Sciatic nerve (tissue), 2 donors: ENCODE measurements at places on chromosomes 2 and 18.
A peak's percentile ranks its signal among the peaks of the same experiment; 100 is the strongest.

GRCh38 chr2:63000801-63001200, 49.8 kb upstream of the OTX1 start:
- DNase-seq, result no peak

DNA sequence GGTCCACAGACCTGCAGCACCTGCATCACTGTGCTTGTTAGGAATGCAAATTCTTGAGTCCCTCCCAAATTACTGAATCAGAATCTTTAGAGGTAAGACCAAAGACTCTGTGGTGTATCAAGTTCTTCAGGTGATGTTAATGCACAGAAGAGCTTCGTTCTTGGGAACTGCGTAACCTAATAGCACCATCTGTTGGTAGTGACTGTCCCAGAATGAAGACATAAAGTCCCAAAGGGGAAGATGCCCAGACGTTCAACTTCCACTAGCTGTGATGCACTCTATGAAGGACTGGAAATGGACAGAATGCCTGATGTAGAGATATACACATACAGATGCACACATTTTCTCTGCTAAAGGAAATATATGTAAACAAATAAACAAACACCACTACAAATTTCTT, 576.0 kb downstream of the LRP1B start:
- DNase-seq, result no peak

DNA sequence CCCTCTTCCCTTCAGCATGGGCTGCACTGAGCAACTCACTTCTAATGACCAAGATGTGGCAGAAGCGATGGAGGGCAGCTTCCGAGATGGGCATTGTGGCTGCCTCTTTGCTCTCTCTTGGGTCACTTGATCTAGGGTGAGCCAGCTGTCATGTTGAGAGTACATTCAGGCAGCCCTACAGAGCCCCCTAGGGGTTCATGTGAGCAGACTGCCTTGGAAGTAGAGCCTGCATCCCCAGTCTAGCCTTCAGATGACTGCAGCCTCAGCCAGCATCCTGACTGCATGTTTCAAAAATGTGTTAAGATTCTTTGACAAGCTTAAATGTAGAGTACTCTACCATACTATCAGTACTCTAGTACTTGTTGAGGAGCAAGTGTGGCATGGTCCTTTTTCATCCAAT, 143.9 kb downstream of the NCK2 start:
- no peak for DNase-seq

DNA sequence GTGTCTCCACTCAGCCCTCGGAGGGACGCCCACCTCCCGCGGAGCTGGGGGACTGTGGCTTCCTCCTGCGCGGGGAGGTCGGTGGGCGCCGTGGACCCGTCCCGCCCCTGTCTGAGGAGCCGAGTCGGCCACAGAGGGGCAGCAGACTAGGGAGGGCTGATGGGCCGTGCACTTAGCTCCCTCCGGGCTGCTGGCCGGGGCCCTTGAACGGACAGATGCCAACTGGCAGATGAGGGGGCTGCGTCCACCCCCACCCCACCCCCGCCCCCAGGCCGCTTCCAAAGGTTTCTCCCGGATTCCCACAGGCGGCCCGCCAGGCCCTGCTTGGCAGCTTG, 10.4 kb upstream of the UBE2F start:
- no peak for DNase-seq

GRCh38 chr2:168378960-168379669, 77.0 kb upstream of the CERS6 start:
- DNase-seq, result no peak

DNA sequence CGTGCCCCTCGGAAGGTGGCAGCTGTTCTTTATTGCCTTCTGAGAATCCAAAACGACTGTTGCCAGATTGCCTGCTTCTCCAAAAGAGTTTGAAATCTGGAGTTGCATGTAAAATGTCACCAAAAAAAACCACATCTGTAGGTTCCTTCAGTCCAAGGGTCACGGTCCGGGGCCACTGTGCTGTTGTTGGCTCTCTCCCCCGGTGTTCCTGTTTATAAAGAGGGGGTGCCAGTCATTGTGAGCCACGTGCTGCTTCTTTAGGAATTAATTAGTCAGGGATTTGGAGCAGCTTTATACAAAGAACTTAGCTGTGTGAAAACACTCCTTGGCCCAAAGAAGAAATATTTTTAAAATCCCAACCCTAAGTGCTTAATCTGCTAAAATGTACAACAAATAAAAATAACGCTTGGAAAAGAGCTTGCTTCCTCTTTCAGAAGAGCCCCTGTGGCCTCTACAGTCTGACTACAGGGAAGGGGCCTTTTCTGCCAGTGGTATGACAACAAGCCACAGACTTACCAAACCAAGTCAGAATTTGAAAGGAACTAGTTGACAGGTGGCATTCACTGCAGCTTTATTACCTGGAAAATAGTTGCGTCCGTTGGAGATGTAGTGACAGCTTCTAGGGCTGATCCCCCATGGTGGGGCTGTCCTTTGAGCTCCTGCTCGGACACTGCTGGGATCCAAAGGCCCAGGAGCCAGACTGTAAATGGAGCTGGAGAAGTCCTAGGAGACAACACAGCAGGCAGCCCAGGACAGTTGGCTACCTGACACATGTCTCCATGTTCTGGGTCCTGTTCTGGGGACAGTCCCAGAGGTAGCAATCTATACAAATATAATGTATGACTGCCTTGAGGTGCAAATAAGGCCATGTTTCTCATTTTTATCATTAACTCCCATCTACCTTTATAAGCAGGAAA, 84.5 kb upstream of the SLC1A4 start:
- no peak for DNase-seq

GRCh38 chr2:46650556-46651001, 171.2 kb downstream of the TMEM247 start:
- DNase-seq, result peak; percentile 82

DNA sequence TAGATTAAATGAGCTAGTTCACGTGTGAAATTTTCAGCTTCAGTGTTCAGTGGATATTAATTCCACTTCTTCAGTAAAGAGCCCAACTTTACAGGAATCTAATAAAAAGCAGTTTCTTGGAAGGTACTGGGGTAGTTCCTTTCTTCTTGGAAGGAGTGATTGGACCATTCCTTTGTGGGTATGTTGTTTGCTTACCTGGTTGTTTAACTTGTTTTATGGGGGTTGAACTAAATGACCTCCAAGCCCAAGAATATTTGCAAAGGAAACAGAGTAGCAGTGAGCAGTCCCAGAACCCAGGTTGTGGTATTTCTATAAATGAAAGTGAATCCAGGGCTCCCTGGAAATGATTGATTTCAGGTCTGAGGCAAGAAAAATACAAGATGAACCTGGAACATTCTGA, 31.4 kb downstream of the KCNJ13 start:
- no peak for DNase-seq

- no peak for DNase-seq
Measured at GRCh38 chr2:72780477-72780876, 45.4 kb downstream of the EXOC6B start.

- no peak for DNase-seq
Measured at GRCh38 chr2:145653553-145653952, 1133.6 kb upstream of the ZEB2 start.

- DNase-seq, result no peak
Measured at GRCh38 chr18:25052511-25052921, 299.4 kb downstream of the ZNF521 start.

DNA sequence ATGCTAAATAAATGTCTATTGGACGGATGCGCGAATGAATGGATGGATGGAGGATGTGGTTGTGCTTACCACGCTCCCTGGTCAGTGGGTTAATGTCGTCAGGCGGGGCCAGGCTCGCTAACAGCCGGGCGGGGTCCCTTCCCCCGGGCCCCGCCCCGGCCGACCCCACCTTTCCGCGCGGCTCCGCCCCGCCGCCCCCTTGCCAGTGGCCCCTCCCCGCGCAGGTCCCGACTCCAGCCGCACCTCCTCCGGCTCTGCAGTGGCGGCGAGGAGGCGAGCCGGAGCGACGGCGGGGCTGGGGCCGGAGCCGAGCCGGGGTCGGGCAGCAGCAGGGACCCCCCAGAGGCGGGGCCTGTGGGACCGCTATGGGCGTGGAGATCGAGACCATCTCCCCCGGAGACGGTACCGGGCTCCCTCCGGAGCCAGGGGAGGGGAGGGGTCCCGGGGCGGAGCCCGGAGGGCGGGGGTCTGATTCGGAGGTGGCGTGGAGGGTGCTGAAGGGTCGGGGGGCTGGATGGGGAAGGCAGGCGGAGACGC, at the start of gene FKBP1B:
FKBP1B (plus strand) TSS at position 257 of the 537 bp plus-strand sequence; CDS start at position 366, 109 bp downstream.
- peak; percentile 72 for DNase-seq

DNA sequence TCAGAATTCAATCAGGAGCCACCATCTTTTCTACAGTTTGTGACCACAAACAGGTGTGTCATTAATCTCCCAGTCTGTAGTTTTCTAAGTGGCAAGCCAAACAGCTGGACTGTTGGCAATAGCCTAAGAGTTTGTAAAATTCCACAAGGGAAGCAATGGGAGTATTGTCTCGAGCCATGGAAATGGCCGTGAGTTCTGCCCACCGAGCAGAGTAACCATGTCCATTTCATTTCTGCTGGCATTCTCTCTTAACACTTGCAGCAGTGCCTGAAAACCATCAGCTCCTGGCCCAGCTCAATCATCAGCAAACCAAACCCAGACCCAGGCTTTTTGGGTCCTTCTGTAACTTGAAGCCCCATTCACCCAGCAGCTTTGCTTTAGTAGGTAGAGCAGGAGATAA, 387.8 kb upstream of the CDH7 start:
- no peak for DNase-seq

DNA sequence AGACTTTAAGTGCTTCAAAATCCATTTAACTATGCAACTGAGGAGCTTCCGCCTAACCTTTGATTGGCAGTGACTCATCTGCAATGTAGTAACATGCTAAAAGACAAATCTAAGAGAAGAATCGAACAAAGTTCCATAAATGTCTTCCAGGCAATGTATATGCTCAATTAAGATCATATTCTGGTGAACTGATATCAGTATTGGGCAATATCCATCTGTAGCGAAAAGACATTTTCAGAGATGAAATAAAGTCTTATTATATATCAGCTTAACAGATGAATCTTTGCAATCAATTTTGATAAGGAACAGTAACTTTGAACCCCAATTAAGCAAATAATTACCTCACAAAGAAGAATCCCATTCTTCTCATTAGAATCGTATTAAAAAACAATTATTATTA, 11.6 kb downstream of the ZC3H8 start:
- DNase-seq, result no peak

DNA sequence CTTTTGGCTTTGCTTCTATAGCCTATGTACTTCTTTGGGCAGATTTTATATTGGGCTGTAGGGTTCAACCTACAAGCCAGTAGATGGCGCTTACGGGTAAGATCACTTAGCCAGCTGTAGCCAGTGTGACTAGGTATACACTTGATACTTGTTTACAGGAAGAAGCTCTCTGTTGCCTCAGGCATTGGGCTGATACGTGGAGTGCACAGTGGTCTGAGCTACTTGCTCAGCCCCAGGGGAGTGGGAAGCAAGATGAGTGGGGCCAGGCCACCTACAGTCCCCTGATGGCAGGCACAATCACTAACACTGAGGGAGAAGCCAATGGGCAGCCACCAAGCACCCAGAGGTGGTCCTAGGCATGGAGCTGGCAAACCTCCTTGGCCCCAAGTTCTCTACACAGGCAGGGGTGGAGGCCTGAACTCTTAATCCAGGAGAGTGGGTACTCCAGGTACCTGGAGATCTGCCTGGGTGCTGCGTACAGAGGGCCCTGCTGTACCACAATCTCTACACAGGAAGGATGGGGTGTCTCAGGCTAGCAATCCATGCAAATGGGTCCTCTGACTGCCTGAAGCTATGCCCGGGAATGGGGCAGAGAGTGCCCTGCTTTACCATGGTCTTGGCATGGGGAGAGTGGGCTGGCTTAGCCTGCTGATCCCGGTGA, 122.2 kb downstream of the NCOA1 start:
- DNase-seq, result no peak

GRCh38 chr2:133982256-133982655, 271.6 kb upstream of the MGAT5 start:
- DNase-seq, result no peak

DNA sequence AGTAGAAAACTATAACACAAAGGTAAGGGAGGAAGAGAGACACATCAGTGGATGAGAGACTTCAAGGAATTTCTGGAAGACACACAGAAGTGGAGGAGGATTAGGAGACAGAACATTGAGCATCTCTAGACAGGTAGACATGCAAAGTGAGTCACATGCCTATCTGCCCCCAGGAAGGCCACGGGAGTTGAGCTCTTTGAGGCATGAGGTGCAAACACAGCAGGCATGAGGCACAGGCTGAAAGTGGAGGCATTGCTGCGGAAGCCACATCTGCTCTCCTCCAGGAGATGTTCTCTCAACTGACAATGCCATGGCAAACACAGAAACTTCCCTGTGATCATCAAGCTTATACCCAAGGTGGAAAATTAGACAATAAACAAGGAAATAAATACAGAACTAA, 481.6 kb upstream of the MYT1L start:
- DNase-seq, result no peak

- DNase-seq, result no peak
Measured at GRCh38 chr2:11406958-11407381, 59.0 kb downstream of the E2F6 start.

- no peak for DNase-seq
Measured at GRCh38 chr18:63241760-63242159, 77.8 kb downstream of the BCL2 start.

DNA sequence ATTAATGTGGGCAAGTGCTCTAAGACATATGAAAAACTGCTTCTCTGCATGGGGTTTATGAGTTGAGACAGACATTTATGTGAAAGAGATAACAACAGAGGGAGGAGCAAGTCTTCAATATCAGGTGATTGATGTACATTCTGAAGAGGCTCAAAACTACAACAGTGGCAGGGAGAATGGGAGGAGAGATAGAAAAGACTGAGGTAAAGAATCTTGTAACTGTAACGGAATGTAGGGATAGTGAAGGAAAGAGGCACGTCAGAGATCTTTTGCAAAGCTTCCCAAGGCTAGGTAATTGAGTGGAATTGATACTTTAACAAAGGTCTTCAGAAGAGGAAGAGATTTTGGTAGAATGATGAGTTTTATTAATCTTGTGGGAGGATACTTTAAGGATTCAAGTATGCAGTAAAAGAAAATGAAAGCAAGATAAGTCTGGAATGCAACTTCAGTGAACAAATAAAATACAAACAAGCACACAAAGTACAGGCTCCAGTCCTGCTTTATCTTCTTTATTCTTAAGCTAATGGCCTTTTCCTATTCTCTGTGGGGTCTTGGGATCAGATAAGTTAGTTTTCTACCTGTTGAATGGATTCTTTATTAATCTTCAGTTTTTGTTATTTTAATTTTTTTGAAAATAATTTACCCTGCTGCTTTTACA, 15.0 kb downstream of the SMAD4 start:
- DNase-seq, result no peak

DNA sequence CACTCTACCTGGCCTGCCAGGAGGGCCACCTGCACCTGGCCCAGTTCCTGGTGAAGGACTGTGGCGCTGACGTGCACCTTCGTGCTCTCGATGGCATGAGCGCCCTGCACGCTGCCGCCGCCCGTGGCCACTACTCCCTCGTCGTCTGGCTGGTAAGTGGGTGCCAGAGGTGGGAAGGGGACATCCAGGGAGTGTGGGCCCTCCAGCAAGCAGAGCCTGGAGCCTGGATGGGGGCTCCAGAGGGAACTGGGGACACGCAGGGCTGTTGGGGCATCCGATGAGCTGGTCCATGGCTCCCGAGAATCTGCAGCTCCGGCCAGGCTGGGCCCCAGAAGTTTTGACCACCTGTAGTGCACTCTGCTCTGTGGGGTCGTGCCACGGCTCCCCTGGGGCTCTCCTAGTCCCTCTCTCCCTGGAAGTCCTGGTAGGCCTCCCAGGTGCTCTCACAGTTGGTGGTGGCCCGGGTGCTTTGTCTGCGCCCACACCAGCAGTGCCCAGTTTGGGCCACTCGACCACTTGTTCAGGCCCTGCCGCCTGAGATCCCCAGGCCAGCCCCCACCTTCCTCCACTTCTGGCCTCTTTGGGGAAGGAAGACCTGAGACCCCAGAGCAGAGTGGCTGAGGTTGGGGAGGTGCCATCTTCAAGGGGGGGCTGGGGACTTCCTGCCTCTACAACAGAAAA, 4.7 kb downstream of the ESPNL start:
- DNase-seq, result peak; percentile 53
